ENCODE measurements at places on chromosomes 4 and X. TPM values are rescaled to one million over a fixed set of nuclear protein-coding genes. Genes with fewer than 3 reads are reported as not detected.

GRCh38 chr4:5999830-6000365 is 18.3 kb downstream of the C4orf50 start:
- DNase-seq = no peak

DNA sequence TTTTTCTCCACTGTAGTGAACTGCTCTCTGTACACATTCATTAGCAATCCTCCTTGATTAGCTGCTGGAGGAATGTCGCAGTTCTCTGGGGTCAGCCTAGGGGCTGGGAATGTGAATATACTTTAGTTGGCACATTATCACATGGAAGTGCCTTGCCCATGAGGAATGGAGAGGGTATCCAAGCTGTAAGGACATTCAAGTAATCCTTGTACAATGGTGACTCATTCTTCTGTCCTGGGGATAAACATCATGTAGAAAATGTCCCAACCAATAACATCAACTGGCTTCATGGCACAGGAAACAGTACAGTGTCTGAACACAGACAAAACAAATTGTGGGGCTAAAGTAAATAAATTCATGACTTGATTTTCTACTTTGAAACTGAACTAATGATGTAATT is 147.1 kb downstream of the GLRA2 start:
- DNase-seq = no peak

- DNase-seq = no peak
These were observed 293.9 kb downstream of the PDGFC start for GRCh38 chr4:156677656-156678055.

GRCh38 chr4:24422644-24423043 is 161.7 kb downstream of the DHX15 start:
- no peak for DNase-seq

- DNase-seq = no peak
These were observed 1025.5 kb downstream of the RAB28 start for GRCh38 chr4:12458621-12459020.

GRCh38 chr4:105257817-105258495 is 111.3 kb downstream of the TET2 start:
- no peak for DNase-seq

DNA sequence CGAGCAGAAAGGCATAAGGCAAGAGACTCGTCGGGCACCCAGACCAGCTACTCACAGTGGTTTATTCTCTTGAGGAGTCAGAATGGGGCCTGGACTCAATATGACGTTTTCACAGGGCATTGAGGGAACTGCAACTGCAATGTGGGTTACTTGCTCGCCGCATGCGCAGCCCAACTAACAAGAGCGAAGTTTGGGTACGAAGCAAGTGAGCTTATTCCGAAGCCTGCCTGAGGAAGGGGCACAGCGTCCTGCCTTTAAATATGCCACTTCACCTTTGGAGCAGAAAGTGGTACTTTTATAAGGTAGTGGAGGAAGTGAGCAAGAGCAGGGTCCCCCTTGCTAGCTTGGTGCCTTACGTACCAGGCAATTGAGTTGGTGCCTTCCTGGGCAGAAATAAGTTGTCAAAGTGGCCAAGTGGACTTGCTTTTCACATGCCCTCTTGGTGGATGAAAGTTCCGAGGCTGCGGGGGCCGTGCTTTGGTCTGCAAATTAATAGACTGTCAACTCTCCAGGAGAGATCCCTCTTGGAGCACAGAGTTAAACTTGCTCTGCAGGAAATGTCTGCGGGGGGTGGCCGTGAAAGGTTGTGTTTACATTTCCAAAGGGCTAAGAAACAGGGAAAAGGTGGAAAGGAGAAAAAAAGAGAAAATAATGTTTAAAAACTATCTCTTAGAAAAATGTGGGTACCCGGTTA is 480.4 kb downstream of the TRIML1 start:
- DNase-seq = no peak

- DNase-seq = no peak
These were observed 47.9 kb downstream of the ARHGAP24 start for GRCh38 chr4:85522836-85523235.

DNA sequence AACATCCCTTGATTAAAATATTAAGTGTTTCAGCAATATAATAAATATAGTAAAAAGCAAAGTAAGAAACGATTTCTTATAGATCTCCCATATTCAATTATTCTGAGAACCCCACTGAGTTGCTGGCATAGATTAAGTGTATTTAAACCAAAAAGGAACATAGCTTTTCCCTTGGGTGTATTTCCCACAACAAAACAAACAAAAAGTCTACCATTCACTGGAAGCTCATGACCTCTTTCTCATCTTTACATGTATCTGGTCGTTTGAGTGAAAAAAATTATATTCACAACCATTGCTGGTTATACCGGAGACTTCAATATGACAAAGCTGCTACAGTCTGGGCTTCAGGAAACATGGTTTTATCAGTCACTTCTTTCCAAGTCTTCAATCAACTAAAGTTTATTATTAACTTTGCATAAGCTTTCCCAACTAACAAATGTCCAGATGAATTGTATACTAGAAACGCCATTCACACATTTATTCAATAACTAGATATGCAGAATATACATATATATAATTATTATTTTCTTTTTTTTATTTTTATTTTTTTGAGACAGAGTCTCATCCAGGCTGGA is 38.6 kb downstream of the ZNF827 start:
- DNase-seq = no peak

- DNase-seq = no peak
These were observed 77.1 kb downstream of the SORBS2 start for GRCh38 chr4:185734930-185735329.

- DNase-seq = no peak
These were observed 45.5 kb upstream of the CLNK start for GRCh38 chr4:10730019-10730418.

DNA sequence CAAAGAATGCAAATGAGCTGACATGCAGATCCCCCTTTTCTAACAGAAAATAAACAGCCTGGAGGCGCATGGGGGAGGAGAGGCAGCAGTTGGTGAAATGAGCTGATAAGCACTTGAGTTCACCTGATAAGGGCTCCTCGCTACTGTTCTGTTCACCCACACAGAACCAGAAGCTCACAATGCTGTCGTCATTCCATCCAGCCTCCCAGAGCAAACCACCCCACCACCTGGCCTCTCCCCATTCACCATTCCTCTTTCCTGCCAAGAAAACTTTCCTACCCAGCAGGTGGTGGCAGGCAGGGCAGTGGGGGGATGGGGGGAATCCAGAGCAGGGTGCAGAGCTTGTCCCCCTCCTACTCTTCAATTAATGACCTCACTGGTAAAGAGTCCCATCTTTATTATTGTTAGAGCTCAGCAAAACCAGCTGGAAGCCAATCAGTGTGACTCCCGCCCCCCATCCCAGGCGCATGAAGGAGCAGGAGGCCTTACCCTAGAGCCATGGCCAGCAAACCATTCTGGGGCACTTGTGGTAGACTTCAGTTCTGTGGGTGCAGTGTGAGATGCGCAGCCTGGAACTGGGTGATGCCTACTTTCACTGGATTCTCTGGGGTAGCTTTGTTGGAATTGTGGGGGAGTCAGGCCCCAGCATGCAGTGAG is 350.3 kb downstream of the ZIC3 start:
- DNase-seq = no peak

- DNase-seq = peak; percentile 56
These were observed 81.5 kb upstream of the EGFL6 start for GRCh38 chrX:13487731-13488505.

DNA sequence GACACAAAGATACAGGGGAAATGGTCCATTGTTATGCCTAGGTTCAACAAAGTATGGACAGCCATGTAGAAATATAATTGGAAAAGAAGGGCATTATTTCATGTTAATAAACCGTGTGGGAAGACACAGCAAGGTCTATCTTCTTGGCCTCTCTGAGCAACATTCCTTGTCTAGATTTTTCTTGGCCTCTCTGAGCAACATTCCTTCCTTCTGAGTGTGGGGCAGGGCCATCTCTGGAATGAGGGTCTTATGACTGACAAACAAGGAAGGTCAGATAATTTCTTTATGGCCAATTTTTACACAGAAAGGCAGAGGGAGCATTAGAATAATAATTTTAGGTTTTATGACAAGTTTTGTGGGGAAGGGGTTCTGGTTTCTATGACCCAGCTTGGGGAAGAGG is 24.3 kb upstream of the MAOA start:
- DNase-seq = no peak

- DNase-seq = no peak
These were observed 32.4 kb downstream of the UBE2D3 start for GRCh38 chr4:102794999-102795398.

DNA sequence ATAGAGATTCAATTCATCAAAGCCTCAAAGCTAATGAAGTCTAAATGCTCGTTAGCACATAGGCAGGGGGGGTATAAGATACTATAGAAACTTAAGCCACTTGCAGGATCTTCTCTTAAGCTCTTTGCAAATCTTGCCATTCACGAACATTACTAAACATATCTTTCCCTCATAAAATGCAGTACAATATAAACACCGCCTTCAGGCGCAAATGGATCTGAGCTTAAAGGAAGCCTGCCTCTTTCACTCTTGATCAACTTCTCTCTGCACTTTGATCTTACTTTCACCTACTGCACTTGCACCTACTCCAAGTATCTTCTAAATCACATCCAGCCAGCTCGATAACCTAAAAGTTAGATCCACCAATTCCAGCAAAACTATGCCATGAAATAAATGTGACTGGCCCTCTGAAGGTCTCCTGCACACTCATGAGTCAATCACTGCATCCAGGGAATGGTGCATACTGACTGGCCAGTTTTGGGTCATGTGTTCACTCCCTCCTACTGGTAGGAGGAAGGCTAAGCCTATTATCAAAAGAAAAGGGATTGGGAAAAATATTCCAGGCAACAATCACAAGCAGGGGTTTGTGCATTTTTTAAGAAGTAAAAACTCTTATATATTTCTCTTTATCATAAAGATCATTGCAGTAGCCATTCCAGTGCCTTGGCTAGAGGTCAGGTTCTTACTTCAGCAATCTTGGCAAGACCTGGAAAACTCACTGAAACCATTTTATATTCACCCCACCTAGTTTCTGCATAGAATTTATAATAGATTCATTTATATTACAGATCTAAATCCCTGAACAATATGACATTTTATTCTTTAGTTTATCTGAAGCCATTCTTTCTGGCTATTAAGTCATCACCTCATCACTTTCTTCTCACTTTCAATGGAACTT is 222.0 kb downstream of the PPP3CA start:
- no peak for DNase-seq

- no peak for DNase-seq
These were observed 91.7 kb upstream of the ADRA2C start for GRCh38 chr4:3674479-3674851.

GRCh38 chr4:40888933-40889332 is 139.2 kb downstream of the NSUN7 start:
- DNase-seq = no peak

- no peak for DNase-seq
These were observed 40.7 kb downstream of the NPY2R start for GRCh38 chr4:155249016-155249566.

- no peak for DNase-seq
These were observed 688 bp downstream of the GPR101 start for GRCh38 chrX:137032841-137033773.

- no peak for DNase-seq
These were observed 21.4 kb upstream of the SMIM14 start for GRCh38 chr4:39660045-39660444.

- DNase-seq = no peak
These were observed 16.4 kb upstream of the PGRMC2 start for GRCh38 chr4:128303986-128304385.

GRCh38 chr4:40980318-40980883 is 230.6 kb downstream of the NSUN7 start:
- no peak for DNase-seq

- no peak for DNase-seq
These were observed 36.1 kb downstream of the ZCCHC13 start for GRCh38 chrX:74340051-74340450.

DNA sequence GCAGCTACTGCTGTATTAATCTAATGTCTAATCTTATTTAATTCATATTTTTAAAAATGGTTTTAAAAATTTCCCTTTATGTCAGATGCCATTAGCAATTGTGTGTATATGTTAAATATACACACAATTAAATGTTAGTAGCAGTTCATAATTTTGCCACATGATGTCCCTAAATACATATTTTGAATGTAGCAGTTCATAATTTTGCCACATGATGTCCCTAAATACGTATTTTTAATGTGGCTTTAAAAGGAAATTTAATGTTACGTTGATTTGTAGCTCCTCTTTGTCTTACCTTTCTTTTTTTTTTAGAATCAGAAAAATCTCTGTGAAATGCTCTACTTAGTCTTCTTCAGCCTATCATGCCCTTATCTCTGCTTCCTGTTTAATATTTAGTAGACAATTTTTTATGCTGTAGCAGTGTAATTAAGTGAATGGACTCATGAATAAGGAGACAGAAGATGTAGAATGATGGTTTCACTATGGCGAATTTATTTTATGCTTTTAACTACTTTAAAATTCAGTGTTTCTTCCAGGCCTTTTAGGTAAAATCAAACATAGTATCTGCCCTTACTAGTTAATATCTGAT is 26.1 kb downstream of the RBM46 start:
- DNase-seq = no peak

DNA sequence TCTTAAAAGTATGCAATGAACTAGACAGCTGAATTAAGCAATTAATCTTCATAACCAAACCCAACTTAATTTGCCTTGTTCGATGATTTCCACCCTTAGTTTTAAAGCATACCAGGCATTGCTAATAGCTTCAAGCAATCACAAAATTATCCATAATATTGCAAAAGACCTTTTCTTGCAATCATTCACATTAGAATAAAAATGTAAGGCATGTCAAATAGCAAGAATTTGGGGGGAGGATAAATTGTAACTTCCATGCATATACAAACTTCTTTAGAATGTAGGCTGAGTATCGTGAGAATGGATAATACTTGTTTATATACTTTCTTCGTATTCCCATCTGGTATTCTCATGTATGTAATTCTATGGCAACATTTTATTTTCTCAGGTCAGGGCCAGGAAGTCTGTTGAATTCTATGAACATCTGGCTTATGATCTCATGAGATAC is 28.7 kb upstream of the BMP2K start:
- no peak for DNase-seq

- DNase-seq = no peak
These were observed 946.6 kb downstream of the STIM2 start for GRCh38 chr4:27807207-27807606.

- DNase-seq = no peak
These were observed 457.4 kb upstream of the TEX13C start for GRCh38 chrX:124862301-124862700.

The GPR34 gene
- 20.9 TPM for total RNA-seq

The UCHL1 gene
- total RNA-seq = 12.8 TPM

The SLAIN2 gene
- 91.4 TPM for total RNA-seq

The CYLC1 gene
- total RNA-seq = not detected

The HNRNPD gene
- total RNA-seq = 123 TPM

The RNF212 gene
- total RNA-seq = 5.8 TPM

The NXF2 gene
- total RNA-seq = not detected

The CSAG1 gene
- total RNA-seq = not detected

The F11 gene
- total RNA-seq = 23.9 TPM

The TGIF2LX gene
- total RNA-seq = not detected

The TRIM60 gene
- not detected for total RNA-seq

The ARX gene
- not detected for total RNA-seq
